Tibial artery (tissue), 4 donors: ENCODE measurements at places on chromosomes 4 and X.

DNA sequence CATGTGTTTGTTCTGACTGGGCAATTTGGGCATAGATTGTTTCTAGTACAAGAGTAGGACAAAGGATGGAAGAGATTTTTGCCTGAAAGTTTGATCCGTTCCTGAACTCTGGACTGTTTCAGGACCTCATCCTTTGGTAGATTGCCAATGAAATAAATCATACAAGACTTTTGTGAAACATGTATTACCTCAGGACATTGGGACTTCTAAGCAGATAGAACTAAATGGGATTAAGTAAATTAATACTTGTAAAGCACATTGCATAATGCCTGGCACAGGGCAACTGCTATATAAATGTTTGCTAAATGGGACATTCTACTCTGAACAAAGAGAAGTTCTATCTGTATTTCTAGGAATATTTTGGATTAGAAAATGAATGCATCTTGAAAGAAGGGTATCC is 164.8 kb upstream of the RPS6KA3 start:
- DNase-seq = no peak

GRCh38 chr4:156623376-156623775 is 348.2 kb downstream of the PDGFC start:
- no peak for DNase-seq

GRCh38 chr4:15963001-15963451 is at the start of gene FGFBP2:
TSS of gene FGFBP2 (minus strand) at chr4:15963175. CDS start at chr4:15963129, 46 bp downstream.
- peak; percentile 31 for DNase-seq

- no peak for DNase-seq
These were observed 544.0 kb upstream of the ADGRL3 start for GRCh38 chr4:60656171-60656570.

GRCh38 chrX:144722307-144722706 is 525.0 kb upstream of the SPANXN1 start:
- no peak for DNase-seq

DNA sequence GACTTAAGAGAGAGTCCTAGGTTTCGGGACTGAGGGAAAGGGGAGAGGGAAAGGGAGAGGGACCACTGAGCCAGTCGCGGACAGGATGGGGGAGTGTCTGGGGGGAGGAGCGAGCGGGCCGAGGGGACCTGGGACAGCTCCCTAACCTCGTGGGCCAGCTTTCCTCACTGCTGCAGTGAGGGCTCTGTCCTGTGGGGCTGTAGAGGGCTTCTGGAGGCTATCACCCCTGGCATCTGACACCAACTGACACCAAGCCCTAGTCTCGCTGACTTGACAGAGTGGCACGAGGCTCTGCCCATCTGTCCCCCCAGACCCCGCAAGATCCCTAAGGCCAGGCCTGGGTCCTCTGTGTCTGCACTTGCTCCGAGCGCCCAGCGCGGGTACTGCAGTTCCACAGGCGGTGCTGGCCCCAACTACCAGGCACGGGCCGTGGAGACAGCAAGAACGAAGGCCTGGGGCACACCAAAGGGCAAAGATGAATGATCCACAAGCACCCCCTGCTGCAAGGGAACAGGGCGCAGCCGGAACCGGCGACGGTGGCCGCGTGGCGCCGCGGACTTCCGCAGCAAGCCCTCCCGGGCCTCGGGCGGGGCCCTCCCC is 465 bp downstream of the HAUS7 start:
- DNase-seq = no peak

- peak; percentile 60 for DNase-seq
These were observed 26.5 kb upstream of the IRAK1 start for GRCh38 chrX:154046031-154046781.

GRCh38 chrX:131704136-131704695 is 160.3 kb downstream of the OR13H1 start:
- DNase-seq = no peak

DNA sequence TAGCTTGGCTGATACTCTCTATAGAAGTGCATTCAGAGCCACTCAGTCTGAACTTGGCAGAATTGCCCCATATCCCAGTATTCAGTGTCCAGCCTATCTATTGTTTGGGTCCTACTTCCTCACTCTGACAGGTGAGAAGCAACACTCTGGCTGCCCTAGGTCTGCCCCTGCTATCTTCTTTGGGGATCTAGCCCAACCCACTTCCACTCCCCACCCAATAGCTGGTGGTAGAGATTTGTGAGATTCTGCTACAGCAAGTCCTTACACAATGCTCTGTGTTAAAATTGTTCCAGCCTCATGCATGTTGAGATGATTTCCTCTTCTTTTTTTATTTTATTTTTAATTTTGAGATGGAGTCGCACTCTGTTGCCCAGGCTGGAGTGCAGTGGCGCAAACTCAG is 67.6 kb downstream of the TRIM2 start:
- DNase-seq = no peak

- DNase-seq = no peak
These were observed 49.0 kb upstream of the TRAM1L1 start for GRCh38 chr4:117134386-117134785.

- no peak for DNase-seq
These were observed 299.0 kb downstream of the RAPGEF2 start for GRCh38 chr4:159401791-159402380.

DNA sequence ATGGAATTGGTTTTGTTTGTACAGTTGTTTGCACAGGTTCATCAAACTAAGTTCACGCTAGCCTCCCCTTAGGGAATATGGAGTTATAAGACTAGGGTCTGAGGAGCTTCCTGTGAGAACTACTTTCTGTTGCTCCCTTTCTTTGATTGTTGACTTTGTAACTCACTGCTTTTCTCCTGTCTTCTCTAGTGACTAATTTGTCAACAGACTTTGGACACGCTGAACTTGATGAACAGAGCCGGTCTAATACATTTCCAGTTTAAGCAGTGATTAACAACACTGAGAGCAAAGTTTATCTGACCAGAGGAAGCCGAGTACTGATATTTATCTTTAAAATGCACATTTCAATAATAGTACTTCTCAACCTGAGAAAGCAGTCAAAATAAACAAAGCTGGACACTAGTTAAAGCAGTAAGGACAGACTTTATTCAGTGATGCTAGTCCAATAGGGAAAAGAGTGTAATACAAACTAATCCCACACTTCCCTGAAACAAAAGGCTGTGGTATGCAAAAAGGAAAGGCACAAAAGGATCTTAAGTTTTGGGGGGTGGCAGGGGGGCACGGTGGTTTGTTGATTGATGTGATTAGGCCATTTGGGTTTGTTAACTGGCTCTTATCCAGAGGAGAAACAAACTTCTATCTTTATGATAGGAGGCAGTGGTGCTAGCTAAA is 2.7 kb upstream of the NUDT9 start:
- DNase-seq = no peak

GRCh38 chr4:47383829-47384427 is 79.6 kb downstream of the COMMD8 start:
- DNase-seq = no peak

- no peak for DNase-seq
These were observed 44.1 kb downstream of the KLHL15 start for GRCh38 chrX:23982891-23983290.

DNA sequence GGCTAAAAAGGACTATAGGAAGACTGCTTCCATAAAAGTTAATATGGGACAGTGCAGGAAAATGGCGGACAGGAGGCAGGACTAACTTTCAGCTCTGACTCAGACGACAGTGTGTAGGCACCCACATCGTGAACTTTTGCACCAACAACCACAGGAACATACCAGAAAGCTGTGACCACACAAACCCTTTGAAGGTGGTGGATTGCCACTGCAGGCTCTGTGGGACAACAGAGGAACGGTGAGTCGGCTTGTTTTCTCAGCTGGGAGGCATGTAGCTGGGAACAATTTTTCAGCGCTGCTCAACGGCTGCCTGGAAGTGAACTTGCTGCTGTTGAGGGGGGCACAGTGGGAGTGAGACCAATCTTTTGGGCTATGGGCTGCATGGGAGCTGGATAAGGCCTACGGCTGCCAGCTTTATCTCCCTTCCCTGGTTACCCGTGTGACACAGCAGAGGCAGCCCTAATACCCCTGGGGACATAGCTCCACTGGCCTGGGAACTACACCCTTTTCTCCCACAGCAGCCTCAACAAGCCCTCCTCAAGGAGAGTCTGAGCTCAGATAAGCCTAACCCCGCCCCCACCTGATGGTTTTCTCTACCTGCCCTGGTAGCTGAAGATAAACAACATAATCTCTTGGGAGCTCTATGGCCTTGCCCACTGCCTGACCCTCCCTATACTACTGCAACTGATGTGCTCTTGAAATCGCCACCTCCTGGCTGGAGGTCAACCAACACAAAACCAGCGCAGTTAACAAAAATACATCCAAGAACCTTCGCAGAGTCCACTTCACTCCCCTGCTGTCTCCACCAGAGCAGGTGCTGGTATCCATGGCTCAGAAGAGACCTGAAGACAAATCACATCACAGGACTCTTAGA is 1537.0 kb downstream of the C4orf33 start:
- DNase-seq = no peak
